NCI-H510A (cell line): ENCODE measurements at places on chromosomes 3 and 15.
A peak's percentile ranks its signal among the peaks of the same experiment; 100 is the strongest.

- no peak for DNase-seq
These were observed 1100.4 kb downstream of the ROBO2 start for GRCh38 chr3:78140274-78140673.

DNA sequence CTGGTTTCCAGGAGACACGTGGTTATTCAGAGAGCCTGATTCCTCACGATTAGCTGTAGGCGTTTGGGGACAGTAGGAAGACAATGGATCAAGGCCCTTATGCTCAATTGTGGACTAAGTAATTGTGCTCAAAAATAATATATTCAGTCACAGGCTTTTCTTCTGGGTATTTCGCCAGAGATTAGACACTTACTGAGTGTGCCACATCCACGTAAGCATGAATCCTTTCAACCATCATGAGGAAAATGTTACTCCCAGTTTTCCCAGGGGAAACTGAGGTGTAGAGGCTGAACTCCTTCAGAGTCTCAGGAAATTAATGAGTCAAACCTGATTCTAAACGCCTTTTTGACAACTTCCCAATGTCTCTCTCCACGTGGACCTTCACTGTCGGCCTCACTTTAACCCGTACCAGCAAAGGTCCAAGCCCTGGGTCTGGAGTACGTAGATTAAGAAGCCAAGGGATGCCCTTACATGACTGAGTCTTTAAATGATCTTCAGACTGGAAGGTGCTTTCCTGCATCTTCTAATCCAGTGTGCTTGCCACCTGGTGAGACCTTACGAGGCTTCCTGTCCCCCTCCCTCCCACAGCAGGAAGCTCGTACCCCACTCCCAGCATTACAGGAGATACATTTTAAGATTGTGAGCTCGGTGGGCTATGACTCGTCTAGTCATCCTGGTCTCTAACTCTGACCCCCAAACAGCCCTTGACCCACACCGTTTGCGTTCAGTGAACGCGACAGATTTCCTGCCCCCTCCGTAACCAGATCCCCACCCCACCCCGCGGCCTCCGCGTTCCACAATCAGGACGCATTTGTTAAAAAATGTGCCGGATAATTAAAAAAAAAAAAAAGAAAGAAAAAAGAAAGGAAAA, 1.7 kb downstream of the PKM start:
- no peak for DNase-seq

DNA sequence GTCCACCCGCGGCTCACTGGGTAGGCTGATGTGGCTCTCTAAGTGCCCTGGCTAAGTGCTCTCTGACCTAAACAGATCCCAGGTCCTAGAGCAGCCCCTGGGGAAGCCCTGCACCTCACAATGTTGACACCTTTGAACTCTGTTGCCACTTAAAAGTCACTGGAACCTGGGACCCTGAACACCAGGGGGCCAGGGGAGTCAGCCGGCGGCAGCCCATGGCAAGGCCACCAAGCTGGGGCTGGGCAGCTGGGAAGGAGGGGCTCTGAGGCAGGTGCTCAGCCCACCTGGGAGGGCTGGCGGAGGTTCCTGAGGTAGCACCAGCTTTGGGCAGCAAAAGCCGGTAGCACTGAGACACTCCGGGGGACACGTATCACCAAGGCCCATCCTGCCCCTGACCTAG, 129.0 kb downstream of the CHSY1 start:
- no peak for DNase-seq

GRCh38 chr3:45667569-45667934, 21.6 kb upstream of the SACM1L start:
- no peak for DNase-seq

GRCh38 chr3:52874160-52874701, 23.1 kb downstream of the STIMATE start:
- DNase-seq, result no peak

- no peak for DNase-seq
These were observed 6.4 kb upstream of the MGA start for GRCh38 chr15:41653760-41654159.

DNA sequence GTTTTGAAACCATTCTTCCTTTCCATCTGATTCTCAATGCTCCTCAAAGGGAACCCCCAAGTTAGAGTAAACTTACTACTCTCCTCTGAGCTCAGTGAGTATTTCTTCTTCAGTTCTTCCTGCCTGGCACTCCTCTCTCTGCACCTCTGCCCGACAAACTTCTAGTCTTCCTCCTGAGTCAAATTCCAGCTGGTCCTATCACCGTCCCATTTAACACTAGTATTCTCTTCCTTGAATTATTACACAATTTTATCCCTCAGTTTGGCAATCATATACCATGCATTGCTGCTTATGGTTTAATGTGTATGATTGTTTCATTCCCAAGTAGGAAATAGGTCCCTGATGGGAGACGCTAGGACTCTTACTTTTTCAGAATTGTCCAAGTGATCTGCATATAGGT, 279.7 kb downstream of the MECOM start:
- DNase-seq, result no peak

- DNase-seq, result no peak
These were observed 74.2 kb downstream of the RARB start for GRCh38 chr3:25502233-25502632.

GRCh38 chr3:146598535-146598934, 6.6 kb downstream of the PLSCR5 start:
- no peak for DNase-seq

- peak; percentile 39 for DNase-seq
These were observed at the start of gene PSMD6 for GRCh38 chr3:64023187-64023860. Gene PSMD6, minus strand, starts transcription at chr3:64023494. Its CDS starts 75 bp downstream, at chr3:64023419.

DNA sequence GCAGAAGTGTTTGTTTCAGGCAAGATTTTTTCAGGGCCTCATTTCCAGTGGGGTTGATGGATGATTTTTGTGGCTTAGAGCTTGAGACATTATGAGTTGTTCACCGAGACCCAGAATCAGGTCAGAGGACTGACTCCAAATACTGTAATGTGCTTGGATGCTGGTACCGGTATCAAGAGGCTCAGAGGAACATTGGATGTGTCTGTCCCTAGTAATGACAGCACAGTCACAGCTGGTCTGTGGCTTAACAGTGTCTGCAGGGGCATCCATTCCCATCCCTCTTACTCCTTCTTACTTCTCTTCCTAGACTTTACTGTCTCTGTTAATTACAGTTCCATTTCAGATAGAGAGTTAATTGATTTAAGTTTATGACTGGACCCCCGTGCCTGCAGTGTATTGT, 107.8 kb downstream of the PTPRG start:
- DNase-seq, result no peak

- no peak for DNase-seq
These were observed 17.9 kb upstream of the CDCP1 start for GRCh38 chr3:45164056-45164455.

DNA sequence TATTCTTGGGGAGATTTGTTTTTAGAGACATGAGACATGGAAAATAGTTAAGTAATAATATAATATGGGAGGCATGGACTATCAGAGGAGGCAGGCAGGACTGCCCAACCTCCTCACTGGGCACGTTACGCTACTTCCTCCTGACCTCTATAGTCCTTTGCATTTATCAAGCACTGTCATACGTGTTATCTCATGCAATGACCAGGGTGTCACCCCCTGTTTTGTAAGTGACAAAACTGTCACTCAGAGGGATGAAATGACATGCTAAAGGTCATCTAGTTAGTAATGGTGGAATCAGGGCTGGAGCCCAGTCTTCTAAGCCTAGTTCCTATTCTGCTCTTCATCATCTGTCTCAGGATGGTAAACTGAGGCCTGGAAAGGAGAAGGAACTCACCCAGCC, 66.7 kb downstream of the ST6GAL1 start:
- no peak for DNase-seq

DNA sequence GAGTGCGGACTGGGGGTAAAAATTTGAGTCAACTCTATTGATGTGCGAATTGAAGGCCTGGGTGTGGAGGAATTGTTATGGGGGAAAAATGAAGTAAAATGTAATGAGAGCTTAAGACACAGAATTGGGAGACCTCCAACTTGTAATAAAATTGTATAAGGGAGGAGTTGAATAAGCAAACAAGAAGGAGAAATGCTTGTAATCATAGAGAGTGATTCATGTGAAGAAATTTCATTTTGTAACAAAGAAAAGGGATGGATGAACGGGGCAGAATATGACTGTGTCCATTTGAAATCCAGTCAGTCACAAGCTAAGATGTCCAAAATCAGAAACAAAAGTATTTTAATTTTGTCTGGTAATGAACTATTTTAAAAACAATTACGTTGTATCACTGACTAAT, 552.3 kb downstream of the NAALADL2 start:
- DNase-seq, result no peak

- DNase-seq, result no peak
These were observed 214.5 kb downstream of the MTHFS start for GRCh38 chr15:79682285-79682684.

- DNase-seq, result no peak
These were observed 88.2 kb upstream of the PROK2 start for GRCh38 chr3:71873093-71873611.

GRCh38 chr15:49742381-49742780, 121.5 kb downstream of the DTWD1 start:
- no peak for DNase-seq

- no peak for DNase-seq
These were observed 7.0 kb downstream of the MINDY4B start for GRCh38 chr3:150898046-150898754.

DNA sequence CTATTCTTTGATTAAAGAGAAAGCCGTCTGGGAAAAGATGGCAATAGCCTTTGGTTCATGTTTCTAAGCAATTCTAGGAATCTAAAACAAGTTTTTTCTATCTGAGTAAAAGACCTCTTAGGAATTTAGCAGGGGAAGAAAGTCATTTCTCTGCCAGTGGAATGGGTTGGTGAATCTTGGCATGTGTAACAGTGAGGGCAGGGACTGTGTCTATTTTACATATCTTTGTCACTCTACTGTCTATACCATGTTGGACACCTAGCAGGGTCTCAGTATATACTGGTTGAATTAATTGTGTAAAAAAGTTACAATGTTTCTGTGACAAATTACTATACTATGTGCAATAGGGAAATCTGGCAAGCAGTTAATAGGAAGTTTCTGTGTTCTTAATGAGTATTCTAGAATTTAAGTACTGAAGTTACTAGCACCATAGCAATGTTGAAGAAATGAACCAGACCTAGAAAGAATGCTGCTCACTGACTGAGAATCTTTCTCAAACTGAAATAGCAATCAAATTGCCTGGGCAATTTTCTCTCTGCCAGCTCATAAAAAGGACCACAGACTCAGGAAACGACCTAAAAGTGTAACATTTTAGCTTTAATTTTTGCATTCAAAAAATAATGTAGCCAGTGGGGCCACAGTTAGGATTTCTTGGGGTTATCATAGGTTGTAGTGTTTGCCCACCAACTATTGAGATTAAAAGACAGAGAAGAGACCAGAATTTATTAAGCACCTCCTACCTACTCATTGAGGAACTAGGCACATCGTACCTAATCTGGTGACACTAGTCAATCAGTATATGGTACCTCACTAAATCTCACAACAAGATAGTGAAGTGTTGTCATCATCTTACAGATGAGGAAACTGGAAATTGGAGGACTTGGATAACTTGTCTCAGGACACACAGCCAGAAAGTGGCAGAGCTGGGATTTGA, 56.2 kb upstream of the LEKR1 start:
- no peak for DNase-seq

DNA sequence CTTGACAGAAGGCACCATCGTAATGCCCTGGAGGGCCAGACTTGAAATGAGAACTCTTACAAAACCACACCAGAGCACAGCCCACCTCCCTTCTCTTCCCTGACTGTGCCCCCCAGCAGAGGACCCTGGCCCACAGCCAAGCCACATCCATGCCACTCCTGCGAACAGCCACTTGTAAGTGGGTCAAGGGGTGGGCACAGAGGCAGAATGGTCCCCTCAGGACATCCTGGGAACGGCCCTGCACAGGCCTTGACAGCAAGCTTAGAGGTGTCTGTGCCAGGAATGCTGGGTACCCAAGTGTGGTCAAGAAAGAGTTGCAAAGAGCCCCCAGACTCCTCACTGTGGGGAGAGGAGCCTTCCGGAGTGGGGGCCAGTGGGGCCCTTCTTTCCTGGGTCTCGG, 33.3 kb downstream of the HCN4 start:
- DNase-seq, result no peak

GRCh38 chr3:133375403-133375745, 24.5 kb upstream of the BFSP2 start:
- DNase-seq, result no peak

DNA sequence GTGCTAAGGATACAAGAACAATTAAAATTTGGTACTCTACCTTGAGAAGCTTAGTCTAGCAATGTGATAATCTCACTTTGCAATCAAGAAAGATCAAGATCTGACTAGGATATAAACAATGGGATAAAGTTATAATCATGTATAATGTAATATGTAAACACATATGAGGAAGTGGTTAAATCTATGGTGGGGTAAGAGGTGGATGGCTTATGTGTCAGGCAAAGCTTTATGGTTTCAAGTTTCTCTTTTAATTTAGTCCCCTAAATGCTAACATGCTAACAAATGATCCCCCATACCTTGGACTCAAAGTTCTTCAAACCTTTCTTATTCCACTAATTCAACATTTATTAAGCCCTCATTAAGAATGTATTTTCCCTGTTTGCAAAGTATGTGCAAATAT, 2.5 kb downstream of the RSL24D1 start:
- no peak for DNase-seq

DNA sequence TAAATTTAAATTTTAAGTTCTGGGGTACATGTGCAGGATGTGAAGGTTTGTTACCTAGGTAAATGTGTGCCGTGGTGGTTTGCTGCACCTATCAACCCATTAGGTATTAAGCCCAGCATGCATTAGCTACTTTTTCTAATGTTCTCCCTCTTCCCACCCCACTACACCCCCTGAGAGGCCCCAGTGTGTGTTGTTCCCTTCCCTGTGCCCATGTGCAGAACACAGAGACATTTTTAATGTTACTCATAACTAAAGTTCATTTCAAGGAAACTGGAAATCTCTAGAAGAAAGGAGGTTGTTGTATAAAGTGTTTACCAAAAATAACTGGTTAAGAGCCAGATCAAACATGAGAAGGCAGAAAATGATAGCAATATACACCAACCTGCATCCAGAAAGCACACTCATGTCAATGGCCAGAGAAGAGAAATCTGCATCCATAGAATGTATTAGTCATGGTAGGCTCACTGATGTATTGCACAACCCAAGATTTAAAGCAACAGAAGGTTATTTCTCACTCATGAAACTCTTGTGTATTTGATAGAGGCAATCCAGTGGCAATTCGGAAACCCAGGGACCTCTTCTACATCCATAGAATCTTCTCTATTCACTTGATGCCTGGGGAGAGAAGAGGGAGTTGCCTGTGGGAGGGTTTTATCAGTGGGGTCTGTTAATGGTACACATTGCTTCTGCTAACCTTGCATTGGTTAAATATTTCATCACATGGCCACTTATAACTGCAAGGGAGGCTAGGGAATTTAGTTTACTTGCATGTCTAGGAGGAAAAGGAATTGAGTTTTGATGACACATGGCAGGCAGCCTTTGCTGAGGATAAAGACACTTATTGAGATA, 321.9 kb upstream of the RASGRP1 start:
- no peak for DNase-seq

GRCh38 chr15:71734709-71735384, 75.5 kb upstream of the NR2E3 start:
- DNase-seq, result no peak
